ENCODE measurements at places on chromosomes 7 and 10.

DNA sequence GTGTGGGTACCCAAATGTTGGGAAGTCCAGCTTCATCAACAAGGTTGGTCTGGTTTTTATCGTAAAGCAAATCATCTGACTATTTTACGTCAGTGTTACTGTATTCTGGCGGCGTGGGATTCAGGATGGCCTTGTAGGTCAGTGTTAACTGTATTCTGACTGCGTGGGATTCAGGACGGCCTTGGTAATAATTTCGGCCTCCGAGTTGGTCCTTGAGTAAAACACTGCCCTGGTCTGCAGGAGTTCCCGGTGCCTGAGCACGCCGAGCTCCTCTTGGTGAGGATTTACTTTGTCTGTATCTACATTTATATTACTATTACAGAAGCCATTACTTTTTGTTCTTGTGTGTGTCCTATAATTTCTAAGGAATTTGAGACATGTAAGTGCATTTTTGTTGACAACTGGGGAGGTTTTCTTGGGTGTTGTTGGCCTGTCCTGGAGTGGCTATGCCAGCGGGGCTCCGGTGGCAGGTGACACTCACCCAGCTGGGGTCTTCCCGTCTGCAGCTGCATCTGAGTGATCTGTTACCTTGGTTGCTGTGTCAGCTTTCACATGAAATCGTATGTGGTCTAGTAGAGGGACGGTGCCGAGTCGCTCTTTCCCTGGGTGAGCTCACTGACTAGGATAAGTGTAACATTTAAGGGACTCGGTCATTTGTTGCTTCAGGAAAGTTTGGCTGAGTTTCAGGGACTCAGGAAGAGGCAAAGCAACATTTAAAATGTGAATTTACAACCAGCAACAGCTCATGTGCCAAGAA, 9.2 kb downstream of the GTPBP4 start:
- DNase-seq: no peak

DNA sequence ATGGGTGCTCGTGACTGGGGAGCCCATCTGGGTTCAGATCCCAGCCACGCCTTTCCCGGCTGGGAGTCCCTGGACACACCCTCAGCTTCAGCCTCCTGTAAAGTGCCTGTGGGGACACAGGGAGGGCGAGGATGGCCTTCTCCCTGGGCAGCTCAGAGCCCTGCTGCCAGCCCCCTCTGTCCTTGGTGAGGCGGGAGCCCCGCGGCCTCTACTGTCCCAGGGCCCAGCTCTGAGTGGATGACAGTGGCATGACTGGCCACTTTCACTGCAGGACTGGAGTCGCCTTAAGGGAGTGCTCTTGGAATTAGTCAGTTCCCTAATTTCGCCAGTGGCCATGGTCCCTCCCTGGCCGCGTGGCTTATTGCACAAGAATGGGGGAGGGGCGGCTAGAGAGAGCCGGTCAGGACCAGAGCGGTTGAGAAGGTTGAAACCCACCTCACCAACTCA, 4.6 kb downstream of the BRI3 start:
- no peak for DNase-seq

- peak; percentile 50 for DNase-seq
Measured at GRCh38 chr7:45136106-45137060, 21.2 kb upstream of the RAMP3 start.

GRCh38 chr10:124119946-124120345, 26.5 kb upstream of the CHST15 start:
- no peak for DNase-seq

DNA sequence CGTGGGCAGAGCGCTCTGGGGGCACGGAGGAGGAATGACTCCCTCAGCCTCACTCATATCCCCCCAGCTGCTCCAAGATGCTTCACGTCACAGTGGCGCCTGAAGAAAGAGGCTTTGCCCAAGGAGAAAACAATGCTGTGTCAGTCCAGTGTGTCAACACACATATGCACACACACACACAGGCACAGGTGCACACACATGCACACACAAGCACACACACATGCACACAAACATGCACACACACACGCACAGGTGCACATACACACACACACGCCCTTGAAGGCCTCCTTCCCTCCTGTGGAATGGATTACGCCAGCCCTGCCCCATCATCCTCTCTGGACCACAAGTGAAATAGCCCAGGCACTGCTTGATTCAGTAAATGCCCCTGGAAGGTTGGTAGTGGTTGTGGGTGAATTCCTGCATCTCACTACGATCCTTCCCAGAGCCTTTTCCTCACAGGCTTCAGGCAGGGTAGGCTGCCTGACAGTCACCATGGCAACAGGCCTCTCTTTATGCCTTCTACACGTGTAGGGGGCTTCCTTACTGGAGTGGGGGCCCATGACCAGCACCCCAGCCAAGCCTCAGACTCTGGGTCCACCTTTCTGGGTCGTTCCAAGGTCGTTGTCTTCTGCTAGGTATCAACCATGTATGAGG, 371.5 kb upstream of the PODXL start:
- no peak for DNase-seq

DNA sequence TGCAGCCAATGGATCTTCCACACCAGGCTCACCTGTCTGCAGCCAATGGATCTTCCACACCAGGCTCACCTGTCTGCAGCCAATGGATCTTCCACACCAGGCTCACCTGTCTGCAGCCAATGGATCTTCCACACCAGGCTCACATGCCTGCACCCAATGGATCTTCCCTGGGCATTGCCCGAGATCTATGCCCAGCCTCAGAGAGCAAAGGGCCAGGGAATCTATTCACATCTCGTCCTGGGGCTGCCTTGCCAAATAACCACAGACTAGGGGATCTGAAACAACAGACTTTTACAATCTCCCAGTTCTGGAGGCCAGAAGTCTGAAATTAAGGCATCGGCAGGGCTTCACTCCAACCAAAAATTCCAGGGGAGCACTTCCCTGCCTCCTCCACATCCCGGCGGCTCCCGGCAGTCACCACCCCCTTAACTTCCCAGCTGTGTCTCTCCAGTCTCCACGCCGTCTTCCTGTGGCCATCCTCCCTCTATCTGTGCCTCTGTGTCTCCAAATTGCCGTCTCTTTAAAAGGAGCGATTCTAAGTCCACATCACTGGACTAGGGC, 92.4 kb upstream of the PPP2R2D start:
- DNase-seq: no peak

GRCh38 chr10:58820386-58820785, 307.7 kb downstream of the BICC1 start:
- no peak for DNase-seq

DNA sequence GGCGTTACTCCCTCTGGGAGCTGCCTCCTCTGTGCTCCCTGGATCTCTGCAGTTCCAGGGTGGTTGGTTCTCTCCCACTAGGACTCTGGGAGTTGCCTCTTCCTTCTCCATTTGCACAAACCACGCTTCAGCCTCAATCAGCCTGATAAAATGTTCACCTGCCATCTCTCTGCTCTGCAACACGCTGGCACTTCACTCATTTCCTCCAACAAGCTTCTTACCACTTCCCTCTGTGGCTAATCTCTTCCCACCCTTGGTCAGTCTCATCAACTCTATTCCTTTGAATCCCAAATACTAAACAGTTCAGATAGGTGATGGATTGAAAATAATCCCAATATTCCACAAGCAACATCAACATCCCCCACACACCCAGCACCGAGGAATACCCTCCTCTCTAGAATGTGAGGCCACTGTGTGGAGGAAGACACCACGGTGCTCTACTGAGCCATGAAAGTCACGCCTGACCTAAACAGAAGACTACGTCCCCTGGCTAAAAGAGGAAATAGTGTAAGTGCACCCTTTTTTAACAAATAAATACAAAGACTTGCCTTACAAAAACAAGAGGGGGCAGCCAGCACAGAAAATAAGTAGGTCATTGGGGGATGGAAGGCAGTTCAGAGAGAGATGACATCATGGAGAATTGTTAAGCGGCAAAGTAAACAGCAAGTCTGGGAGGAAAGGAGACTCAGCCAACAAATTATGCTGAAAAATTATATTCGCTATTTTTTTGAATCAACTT, 1.9 kb upstream of the FAM170B start:
- DNase-seq: no peak

DNA sequence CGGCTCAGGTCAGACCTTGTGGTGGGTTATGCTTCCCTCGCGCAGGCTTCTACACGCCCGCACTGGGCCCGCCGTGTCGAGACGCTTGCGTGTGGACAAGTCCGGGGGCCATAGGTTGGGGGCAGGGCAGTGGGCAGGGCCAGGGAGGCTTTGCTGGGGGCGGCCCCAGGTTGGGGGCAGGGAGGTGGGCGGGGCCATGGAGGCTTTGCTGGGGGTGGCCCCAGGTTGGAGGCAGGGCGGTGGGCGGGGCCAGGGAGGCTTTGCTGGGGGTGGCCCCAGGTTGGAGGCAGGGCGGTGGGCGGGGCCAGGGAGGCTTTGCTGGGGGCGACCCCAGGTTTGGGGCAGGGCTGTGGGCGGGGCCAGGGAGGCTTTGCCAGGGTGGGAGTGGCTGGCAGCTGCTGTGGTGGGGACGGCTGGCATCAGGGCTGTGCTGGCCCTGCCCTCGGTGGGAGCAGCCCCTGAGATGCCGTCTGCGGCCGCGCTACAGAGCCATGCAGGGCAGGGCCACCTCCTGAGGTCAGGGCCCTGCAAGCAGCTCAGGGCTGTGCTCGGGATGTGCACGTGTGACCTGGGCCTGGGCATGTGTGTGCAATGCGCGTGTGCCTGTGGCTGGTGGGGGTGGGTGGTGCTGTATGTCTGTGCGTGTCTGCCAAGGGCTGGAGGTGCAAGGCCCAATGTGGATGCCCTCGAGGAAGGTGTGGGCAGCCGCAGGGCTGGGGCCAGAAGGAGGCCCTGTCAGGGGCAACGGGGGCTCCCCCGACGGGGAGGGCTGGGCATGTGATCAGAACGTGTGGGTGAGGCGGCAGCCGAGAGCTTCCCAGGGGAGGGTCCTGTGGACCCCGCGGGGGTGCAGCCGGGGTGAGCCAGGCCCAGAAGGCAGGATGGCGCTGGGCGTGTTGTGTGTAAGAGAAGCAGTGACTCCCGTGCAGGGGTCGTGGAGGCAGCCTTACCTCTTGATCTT, 72.5 kb upstream of the NKX6-2 start:
- no peak for DNase-seq

- no peak for DNase-seq
Measured at GRCh38 chr10:68348265-68348741, 15.6 kb upstream of the PBLD start.

GRCh38 chr7:3439333-3440030, 138.4 kb downstream of the SDK1 start:
- DNase-seq: no peak

- DNase-seq: no peak
Measured at GRCh38 chr7:93258661-93259060, 26.5 kb downstream of the VPS50 start.

DNA sequence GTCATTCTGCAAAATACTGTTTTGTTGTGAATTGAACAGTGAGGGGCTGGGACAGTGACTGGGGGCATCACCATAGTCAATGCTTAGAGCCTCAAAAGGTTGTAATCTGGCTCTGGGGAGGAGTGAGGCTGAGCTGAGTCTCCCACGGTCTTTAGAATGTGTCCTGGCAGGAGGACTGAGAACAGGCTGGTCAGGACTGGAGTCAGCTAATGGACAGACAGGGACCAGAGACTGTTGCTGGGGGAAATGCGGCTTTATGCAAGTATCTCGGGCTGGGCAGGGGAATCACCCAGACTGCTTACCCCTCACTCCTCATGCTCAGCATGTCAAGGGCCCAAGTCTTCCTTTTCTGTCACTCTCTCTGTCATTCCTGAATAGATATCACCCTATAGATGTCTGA, 346.5 kb downstream of the TYW1 start:
- DNase-seq: no peak

GRCh38 chr7:35495377-35495776, 199.6 kb downstream of the HERPUD2 start:
- no peak for DNase-seq

GRCh38 chr10:57864765-57865680, 402.7 kb downstream of the IPMK start:
- DNase-seq: no peak

DNA sequence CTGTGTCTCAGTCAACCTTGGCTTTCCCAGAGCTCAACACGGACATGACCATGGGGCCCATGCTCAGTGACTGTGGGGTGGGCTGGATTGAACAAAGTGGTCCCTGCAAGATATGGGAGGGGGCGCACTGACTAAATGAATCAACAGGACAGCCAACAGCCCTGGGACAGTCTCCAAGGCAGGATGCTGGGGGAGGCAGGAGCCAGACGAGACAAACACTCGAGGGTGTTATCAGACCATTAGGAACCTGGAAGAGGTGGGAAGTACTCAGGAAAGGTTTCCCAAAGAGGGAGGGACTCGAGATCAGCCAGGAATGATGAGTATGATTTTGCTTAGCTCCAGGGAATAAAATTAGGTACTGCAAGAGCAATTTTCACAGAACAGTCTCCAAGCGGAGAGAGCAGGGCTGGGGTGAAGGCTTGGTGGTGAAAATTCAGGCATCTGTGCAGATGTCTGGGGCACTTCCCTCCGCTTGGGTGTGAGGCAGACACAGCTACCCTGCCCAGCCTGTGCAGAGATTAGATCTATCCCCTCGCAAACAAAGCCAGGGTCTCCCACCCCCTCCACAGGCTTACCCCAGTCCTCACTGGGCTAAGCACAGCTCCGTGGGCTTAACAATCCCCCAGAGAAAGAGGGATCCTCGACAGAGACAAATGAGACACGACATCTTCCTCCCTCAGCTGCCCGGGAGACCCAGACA, 261.1 kb upstream of the ZMIZ1 start:
- no peak for DNase-seq

GRCh38 chr10:98172073-98172472, 37.6 kb downstream of the R3HCC1L start:
- no peak for DNase-seq

- no peak for DNase-seq
Measured at GRCh38 chr10:110786172-110786571, 85.6 kb upstream of the PDCD4 start.

DNA sequence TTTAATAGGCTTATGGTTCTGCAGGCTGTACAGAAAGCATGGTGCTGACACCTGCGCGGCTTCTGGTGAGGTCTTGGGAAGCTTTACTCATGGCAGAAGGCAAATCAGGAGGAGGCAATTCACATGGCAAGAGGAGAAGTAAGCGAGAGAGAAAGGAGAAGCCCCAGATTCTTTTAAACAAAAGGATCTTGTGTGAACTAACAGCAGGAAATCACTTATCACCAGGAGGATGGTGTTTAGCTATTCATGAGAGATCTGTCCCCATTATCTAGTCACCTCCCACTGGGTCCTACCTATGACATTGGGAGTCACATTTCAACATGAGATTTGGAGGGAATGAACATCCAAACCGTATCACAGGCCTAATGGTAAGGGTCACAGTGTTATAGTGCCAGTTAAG, 678.0 kb upstream of the KCND2 start:
- no peak for DNase-seq

DNA sequence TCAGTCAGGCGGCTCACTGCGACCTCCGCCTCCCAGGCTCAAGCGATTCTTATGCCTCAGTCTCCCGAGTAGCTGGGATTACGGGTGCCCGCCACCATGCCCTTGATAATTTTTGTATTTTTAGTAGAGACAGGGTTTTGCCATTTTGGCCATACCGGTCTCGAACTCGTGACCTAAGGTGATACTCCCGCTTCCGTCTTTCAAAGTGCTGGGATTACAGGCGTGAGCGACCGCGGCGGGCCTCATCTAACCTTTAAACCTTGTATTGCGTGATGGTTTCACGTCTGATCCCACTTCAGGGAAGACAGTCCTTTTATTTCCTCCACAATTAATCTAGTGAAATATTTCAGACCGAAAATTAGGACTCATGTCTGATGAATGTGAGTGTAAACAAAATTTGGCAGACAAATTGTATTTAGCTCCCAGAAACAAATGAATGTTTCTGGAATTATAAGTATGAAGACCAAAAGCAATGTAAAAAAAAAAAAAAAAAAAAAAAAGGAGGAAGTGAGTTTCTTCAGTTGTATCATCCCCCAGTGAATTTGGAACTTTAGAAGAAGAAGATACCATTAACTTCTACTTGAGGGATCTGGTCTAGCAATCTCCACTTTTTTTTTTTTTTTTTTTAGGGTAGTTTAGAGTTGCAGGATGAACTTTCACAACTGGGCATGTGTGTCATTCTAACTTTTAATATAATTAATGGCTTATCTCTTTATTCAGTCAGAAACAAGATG, 1.6 kb downstream of the NUP42 start:
- DNase-seq: no peak
